ENCODE measurements at places on chromosomes 2 and 18.

DNA sequence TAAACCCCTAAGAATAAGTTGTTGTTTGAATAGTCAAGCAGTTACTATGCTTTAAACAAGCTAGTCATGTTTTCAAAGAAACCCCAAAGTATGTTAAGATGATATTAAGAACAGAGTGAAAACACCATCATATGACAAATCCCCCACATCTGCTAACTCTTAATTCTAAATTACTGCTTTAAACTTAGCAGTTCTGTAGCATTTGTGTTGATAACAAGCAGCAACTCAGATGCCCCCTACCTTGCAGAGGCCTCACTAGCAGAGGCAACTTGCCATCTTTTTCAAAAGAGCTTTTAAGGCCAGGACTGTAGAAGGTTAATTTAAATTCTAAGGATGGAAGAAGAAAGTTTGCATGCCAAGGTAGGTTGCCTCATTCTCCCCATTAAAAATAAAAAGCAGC, 376.2 kb downstream of the SETBP1 start:
- DNase-seq, result no peak

DNA sequence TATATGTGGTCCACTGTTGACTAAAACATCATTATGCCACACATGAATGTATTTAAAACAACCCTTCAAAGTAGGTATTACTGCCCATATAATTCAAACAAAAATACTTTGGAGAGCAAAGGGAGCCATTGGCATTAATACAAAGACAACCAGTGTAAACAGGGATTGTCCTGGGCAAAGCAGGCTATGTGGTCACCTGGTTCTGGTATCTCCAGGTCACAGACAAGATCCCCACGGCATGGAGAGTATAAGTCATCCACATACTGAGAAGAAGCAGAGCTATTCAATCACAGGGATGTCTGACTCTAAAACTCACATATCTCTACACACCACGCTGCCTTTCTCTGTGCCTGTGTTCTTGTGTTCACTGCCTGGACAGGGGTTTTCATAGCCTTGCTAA, 81.4 kb upstream of the BZW1 start:
- DNase-seq, result no peak

DNA sequence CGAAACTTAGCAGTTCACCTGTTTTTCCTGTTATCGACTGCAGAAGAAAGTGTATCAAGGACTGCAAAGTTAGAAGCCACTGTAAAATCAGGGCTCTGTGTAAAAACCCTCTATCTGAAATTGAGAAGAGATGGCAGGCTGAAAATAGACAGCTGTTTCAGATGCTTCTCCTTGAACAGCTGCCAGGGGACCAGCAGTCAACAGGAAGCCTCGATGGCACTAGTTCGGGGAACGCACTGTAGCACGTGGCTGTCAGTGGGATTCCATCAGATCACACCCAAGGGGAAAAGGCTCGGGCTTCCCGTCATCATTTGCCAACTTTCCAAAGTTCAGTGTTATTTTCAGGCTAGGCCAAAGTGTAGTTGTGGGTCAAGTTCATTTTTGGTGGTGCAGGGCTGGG, 316.9 kb downstream of the TXNL1 start:
- peak; percentile 91 for DNase-seq

- DNase-seq, result no peak
Measured at GRCh38 chr2:122236152-122236874, 480.9 kb downstream of the TSN start.

DNA sequence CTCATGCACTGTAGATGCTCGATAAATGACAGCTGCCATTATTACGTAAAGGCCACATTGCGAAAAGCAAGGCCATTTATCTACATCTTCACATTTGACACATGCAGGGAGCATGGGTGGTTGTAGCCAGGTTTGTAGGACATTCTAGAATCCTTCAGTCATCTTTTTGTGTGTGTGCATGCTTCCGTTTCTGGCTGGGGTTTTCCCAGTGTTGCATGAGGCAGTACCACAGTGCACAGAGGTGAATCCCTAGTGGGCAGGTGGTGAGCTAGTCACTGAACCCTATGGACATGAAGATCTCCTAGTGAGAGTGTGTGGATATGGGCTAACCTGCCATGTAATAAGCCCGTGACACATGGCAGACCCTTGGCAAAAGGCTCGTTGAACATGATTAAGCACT, 151.8 kb upstream of the SLC14A2 start:
- DNase-seq, result no peak

GRCh38 chr2:7765236-7765635, 848.0 kb downstream of the RNF144A start:
- no peak for DNase-seq

DNA sequence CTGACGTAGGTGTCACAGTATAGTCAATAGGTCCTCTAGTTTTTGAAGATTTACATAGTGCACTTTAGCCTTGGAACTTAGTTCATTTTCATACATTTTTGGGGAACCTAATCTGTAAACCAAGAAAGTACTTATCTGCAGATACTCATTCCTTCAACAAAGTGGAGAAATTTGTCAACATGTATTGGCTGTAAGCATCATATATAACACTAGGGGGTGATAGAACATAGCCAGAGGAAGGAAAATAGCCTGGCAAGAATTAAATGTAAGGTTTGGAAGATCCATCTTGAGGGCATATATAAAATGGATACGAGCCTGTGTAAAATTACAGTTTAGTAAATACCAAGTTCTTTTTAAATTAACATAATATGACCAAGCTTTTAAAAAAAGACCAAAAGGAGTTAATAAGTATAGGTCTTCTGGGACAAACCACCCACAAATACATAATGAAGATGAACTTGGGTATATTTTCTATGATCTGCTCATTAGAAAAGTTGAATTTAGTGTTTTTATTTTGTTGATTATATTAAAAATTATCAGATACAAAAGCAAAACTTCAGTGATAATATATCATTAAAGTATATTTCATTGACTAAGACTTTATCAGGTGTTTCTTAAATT, 18.2 kb downstream of the RPL37A start:
- peak; percentile 20 for DNase-seq

DNA sequence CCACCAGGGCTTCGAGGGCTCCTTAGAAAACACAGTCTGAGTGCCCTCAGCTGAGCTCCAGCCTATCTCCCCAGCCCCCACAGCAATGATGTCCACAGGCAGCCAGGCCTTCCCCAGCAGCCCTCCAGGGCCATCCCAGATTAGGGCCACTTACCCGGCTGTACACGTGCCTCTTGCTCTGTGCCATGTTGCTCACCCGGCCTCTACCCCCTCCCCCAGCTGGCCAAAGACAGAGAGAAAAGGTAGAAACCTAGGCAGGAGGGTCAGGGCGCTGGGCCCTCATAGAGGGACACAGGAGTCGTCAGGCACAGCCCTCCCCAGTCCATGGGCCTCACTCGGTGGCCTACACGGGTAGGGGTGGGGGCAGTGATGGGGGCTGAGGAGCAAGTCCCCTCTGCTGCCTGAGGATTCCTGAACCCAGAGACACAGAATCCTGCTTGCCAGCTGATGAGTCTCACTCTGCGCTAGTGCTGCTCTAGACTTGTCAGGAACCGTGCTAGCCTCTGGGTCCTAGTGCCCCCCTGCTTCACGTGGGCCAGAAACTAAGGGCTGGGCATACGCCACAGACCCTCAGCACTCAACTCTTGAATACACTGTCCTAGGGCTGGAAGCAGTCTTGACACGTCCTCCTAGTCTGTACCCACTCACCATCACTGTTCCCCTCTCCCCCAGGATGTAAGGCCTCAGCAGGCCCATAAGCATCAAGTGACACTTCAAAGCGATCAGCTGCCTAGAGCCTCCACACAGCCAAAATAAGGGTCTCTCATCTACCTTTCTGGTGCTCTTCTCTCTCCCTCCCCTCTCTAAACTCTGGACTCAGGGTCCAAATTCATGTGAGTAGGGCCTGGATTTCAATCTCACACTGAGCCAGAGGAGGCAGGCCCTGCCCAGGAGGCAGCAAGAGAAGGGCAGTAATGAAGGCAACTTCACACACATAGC, at the start of gene DCTN1:
TSS of gene DCTN1 (minus strand) at position 461 of the 939 bp plus-strand sequence. CDS start at position 187, 274 bp downstream.
- no peak for DNase-seq

DNA sequence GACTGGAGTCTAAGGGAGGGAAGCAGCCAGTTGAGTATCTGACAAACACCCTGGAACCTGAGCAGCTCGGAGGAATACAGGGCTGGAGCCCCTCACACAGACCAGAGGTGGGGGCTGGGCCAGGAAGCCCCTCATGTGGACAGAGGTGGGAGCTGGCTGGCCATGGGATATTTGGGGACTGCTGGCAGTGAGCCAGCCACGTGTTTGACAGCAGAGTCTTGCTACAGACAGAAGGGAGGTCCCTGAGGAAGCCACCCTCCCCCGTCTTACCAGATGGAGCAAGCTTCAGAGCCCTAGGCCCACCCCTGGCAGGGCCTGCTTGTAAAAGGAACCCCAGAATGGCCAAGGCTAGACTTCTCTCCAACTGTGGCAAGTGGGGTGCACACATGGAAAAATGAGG, 3.6 kb upstream of the MTERF4 start:
- no peak for DNase-seq

- no peak for DNase-seq
Measured at GRCh38 chr18:3499501-3499900, 49.5 kb downstream of the TGIF1 start.

GRCh38 chr18:10713409-10713808, 187.6 kb downstream of the NAPG start:
- no peak for DNase-seq

- no peak for DNase-seq
Measured at GRCh38 chr2:69764286-69765095, 22.6 kb downstream of the ANXA4 start.

DNA sequence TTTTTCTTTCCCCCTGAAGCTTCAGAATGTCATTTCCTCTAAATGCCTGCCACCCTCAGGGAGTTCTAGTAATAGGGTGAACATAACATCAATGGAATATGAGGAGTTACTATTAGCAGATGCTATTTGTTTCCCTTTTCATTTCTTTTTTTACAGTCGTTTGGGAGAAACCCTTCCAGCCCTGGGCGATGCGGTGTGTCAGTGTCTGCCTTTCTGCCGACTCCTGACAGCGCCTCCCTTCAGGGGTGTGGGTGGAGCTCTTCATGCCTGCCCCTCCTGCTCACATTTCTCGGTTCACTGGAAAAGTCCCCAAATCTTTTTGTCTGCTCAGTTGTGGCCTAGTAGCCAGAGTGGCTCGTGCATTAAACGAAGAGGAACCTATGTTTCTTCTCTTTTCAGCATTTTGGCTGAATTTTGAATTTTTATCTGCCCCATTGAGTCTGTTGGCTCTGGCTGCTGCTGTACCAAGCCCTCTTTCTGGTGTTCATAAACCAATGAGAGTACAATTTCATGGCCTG, 72.3 kb downstream of the FMNL2 start:
- DNase-seq, result peak; percentile 77

DNA sequence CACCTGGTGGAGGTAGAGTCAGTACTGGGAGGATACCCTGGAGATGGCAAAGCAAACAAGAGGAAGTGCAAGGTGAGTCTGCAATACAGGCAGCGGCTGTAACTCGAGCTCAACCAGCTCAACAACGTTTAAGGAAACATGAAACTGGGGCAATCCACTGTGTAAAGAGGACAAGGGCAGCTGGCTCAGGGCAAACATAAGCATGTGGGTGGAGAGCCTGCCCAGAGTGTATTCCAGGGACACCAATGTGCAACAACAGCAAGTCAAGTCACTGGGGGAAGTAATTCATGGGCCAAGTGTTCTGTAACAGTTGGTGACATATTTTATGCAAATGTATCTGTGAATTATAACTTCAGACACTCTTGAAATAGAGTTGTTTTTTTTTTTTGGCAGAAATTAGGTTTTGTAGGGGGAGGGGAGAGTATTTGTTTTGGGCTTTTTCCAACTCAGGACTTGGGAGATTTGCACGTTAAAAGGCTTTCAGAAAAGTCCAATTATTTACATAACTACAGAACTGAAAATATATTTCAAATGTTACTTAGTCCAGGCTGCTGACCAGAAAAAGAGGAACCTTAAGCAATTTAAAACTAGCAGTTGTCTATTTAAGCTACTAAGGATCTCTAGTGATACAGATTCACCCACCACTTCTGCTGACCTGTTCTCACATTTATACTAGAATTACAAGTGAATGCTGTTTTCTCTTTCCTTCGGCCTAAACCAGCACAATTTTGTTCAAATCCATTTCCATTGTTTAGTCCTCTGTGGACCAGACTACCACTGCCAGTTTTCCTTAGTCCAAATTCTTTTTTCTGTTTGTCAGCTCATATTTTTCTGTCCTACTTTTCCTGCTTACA, 18.6 kb downstream of the NRXN1 start:
- DNase-seq, result peak; percentile 21

- DNase-seq, result no peak
Measured at GRCh38 chr2:189437926-189438325, 3.3 kb upstream of the WDR75 start.

- no peak for DNase-seq
Measured at GRCh38 chr2:219252084-219252483, 959 bp upstream of the TUBA4B start.

- no peak for DNase-seq
Measured at GRCh38 chr2:10357193-10358169, 54.8 kb downstream of the HPCAL1 start.

DNA sequence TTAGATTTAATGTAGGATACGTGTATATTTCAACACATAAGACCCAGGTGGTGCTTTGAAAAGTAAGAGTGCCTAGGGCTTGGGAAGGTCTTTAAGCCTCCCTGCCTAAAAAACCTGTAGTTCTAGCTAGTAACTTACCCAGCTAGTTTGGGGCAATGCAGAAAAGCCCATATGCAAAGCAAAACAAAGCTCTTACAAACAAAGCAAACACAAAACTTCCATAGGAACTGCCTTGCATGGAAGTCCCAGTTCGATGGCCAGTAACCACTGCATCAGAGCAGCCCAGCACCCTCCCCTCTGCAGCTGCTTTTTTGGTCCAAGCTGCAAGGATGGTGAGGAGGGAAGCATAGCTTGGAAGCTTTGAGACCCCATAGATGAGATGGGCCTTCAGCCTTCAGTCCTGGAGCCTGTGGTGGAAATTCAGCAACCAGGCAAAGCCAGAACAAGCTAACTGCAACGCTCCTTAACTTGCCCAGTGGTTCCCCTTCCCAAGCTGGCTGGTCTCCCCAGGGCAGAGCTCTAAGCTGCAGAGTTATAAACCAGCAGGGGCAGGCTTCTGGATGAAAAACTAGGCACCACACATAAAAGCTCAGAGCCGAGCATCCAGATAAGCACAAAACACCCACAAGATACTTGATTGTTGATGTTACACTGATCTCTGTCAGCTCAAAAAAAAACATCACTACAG, 16.2 kb downstream of the C2orf76 start:
- no peak for DNase-seq

GRCh38 chr18:6120820-6121279, 225.5 kb upstream of the TMEM200C start:
- DNase-seq, result no peak

DNA sequence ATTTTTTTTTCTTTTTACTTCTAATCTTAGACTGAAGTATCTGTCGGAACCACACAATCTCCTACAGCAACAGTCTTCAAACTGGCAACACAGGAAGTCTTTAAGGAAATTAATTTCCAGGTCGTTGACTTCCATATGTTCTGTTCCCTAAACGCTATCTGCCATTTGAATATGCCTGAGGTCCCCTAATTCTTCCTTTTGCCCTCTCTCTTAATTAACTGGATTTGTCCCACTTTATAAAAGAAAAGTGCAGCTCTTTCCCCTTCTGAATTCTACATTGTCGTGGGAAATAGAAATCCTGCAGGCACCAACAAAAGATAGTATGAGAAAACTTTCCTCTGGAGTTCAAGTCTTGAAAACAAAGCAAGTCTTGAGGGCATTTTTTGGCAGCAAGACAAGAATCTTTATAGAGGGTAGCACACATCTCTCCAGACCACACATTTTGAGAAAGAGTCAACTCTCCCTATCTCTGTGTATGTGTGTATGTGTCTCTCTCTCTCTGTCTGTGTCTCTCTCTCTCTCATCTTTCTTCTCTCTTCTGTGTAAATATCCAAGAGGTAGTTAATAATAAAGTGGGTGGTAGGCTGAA, 879.8 kb downstream of the SOCS6 start:
- no peak for DNase-seq

- DNase-seq, result no peak
Measured at GRCh38 chr2:28926847-28927246, 32.4 kb downstream of the WDR43 start.

Measured in MM.1S (cell line).